ENCODE measurements at places on chromosomes 12 and 14.

DNA sequence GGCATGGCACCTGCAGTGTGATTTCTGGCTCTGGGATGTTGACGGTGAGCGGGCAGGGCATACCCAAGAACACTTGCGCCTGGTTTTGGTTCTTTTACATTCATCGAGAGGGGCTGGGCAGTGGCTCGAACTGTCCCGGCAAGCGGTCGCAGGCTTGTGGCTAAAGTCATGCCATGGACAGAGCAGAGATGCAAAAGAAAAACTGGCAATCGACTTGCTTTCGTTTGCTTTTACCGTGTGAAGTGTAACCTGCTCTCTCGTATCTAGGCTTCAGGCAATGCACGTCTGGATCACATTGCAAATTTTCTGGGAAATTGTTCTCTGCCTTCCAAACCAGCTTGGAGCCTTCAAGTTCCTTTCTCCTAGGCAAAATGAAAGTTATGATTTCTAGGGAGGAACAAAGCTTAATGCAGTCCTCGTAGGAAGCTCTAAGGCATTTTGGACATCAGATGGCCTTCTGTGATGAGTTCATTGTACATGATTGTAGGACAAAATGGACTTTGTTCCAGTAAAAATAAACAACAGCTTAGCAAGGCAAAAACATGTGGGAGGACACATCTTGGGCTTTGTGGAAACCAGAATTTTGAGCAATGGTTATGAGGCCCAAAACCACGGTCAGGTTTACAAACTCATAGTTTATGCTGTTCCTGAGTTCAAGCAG is 18.3 kb downstream of the ADGRD1 start:
- DNase-seq: no peak

- no peak for DNase-seq
Measured at GRCh38 chr12:62676521-62677307, 210.1 kb downstream of the MON2 start.

DNA sequence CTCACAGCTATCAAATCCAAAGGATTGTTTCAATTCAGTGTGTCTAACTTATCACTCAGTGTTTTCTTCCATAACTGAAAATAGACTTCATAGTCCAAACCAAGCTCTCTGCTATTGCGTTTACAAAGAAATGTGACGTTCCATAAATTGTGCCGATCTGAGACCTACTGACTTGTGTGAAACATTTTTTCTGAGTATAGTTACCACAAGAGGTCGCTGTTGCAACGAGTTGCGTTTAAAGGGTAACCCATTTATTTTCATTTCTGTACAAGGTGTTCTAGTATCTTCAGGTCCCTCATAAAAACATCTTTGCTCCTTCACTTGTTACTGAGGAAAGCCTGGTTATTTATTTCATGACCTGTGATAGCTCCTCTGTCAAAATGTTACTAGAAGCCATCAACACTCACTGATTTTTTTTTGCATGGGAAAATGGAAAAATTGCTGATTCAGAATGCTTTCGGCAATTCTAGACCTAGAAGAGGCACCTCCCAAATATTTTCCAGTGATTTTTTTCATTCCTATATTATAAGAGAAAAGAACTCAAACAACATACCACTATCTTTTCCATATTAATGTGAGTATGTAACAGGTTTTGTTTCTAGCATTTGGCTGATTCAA is 60.9 kb upstream of the OR4E1 start:
- DNase-seq: no peak

DNA sequence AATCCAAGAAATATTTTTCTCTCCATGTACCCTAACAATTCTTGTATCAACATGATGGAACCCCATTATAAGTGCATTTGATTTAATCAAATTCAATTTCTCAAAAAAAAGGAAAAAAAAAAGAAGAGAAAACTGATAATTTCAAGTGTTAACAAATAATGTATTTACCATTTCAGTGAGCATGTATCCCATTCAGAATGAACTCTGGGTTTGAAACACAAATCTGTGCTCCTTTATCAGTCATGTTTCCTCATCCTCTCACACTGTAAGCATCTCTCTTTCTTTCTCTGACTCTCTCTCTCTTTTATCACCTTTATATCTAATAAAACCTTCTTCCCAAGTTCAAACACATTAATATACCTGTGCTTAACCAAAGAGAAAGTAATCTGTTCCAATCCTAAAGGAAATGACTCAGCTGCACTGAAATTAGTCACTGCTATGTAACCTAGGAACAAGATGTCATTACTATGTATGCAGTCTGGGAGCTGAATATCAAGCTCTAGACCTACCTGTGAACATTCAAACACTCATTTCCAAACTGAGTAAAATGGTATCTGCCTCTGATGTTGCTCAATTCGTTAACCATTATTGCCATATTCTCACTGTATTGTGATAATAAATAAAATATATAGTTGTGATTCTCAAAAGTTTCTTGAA is 135.0 kb upstream of the LRIG3 start:
- DNase-seq: no peak

GRCh38 chr14:92719421-92719820 is 29.0 kb downstream of the LGMN start:
- no peak for DNase-seq

DNA sequence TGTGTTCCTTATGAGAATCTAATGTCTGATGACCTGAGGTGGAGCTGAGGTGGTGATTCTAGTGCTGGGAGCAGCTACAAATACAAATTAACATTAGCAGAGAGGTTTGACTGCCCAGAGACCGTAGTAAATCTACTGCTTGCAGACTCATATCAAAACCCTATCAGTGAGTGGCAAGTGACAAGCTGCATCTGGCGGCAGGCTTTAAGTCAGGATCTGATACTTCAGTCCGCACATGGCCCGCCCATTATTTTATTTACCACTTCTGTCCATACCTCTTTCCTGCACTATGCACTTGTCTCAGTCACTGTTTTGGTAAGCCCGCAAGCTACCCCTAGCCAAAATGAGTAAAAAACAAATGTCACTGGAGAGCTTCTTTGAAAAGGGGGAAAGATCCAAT is 11.4 kb downstream of the CEP128 start:
- DNase-seq: no peak

- DNase-seq: no peak
Measured at GRCh38 chr12:64171715-64172114, 50.4 kb downstream of the KICS2 start.

Measured in glutamatergic neuron (in vitro differentiated cells).